ENCODE measurements at places on chromosomes 11 and 22.
A peak's percentile ranks its signal among the peaks of the same experiment; 100 is the strongest.

- no peak for DNase-seq
These were observed 89.0 kb downstream of the RELT start for GRCh38 chr11:73465023-73465675.

- no peak for DNase-seq
These were observed 48.1 kb downstream of the CBL start for GRCh38 chr11:119254239-119254638.

DNA sequence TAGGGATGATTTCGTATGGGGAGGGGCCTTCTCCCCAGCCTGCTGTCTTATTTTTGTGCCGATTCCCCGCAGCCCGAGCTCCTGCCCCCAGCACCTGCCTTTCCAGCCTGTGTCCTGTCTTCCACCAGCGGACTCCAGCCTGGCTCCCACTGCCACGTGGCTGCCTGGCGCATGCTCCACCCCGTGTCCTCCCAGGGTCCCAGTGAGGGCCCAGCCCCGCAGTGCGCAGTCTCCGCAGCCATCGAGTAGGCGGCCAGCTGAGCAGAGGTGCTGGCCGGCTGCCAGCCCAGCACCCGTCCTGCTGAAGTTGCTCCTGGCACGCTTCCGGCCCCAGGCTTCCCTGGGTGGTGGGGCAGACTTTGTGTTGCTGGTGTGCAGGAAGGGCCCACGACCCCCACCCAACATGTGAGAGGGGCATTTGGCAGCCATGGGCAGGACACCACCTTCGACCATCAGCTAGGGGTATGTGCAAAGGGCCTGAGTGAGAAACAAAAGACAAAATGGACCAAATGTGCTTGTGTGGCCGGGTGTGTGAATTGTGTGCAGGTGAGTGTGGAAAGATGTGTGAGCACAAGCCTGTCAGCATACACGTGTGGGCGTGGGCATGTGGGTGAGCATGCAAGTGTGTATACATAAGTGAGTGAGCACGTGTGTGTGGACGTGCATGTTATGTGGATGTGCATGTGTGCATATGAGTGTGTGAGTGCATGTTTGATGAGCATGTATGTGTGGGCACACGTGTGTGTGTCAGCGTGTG, 55.9 kb downstream of the RTN4R start:
- no peak for DNase-seq

DNA sequence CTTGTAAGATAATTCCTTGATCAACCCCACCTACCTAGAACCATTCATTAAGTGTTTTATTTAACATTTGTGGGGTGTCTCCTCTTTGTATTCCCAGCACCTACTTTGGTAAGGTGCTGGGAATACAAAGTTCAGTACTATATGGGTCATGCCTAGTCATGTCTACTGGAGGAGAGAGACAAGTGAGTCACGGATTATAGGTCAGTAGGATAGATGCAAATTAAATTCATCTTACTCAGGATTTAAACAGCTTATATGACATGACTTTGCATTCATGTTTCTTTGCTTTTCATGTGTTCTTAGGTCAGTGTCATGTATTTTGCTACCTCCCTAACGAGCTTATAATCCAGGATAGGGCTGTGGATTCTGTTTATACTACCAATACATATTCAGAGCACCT, 3.4 kb upstream of the FADS1 start:
- no peak for DNase-seq

DNA sequence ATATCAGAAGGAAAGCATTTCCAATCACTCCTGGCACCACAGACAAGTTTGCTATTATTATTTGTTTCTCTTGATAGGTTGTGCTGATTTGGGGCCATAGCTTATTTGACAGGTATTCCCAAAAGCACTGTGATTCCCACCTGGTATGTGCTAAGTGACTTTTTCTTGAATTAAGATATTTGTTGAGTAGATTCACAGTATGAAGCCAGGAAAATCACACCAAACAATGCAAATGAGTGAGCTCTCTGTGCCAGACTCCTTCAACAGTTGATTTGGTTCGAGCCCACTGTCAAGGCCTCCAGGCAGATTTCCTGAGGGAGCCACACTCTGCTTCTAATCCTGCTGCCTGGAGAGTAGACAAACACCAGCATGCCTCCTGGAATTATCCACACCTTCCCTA, 253.0 kb upstream of the POU2AF2 start:
- no peak for DNase-seq

GRCh38 chr11:24249921-24250320, 246.9 kb upstream of the LUZP2 start:
- no peak for DNase-seq

DNA sequence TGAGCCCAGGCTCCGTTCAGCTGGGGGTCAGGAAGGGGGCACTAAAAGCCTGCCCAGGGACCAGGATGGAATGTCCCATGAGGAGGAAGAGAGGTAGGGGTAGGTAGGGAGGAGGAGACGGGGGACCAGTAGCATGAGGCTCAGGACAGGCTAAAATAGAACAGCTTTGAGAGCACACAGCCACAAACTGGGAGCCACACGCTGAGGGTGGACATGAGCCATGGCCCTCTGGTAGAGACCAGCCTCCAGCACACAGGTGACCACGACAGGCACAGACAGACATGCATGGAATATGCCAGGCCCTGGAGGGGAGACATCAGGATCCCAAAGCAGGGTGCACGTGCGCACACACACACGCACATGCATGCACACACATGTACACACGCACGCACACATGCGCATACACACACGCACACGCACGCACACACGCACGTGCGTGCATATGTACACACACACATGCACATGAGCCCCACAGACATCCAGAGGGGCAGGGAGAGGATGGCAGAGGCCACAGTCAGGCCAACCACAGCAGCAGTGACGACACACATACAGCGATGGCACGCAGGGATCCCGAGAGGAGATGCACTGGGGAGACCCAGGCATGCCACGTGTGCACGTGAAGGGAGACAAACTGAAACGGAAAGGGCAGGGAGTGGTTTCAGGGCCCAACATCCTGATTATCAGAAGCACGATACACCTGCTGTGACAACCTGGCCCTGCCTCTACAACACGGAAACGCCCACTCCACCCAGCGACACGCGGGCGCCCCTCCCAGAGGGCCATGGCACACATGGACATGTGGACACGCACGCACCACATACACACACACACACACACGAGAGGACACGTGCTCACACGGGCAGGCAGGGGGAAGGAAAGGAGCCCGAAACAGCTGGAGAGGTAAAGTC, 25.7 kb downstream of the LRRC10B start:
- DNase-seq, result no peak

- no peak for DNase-seq
These were observed 3.4 kb downstream of the KCNK7 start for GRCh38 chr11:65591939-65592857.

GRCh38 chr22:34622602-34623001, 443.4 kb upstream of the ISX start:
- DNase-seq, result no peak

DNA sequence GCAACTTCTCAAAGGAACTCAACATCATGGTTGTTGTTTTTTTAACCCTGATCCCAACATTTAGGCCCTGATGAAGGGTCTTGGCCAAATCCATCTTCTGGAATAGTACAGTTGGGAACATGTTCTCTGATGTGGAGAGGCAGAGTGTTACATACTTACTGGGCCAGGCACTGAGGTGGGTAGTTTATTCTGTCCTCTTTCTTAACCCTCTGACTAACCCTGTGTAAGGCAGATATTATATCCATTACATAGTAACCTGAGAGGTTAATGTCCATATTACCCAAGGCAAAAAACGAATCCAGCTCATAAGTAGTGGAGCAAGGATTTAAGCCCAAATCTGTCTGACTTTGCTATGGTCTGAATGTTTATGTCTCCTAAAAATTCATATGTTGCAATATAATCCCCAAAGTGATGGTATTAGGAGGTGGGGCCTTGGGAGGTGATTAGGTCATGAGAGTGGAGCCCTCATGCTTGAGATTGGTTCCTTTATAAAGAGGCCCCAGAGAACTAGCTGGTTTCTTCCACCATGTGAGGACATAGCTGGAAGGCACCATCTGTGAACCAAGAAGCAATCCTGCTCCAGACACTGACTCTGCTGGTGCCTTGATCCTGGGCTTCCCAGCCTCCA, 16.3 kb downstream of the PPFIBP2 start:
- no peak for DNase-seq

- no peak for DNase-seq
These were observed 14.5 kb downstream of the CRTAM start for GRCh38 chr11:122852796-122853160.

DNA sequence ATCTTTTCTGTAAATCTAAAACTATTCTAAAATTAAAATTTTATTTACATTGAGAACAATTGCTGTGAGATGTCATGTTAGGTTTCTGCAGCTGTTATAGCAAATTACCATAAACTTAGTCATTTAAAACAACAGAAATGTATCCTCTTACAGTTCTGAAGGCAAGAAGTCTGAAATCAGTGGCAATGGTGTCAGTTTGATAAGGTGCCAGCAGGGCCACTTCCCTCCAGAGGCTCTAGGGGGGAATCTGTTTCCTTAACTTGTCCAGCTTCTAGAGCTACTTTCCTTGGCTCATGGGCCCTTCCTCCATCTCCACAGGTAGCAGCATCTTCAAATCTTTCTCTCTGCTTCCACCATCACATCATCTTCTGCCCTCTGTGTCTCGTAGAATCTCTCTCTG, 23.0 kb downstream of the MOGAT2 start:
- DNase-seq, result no peak

DNA sequence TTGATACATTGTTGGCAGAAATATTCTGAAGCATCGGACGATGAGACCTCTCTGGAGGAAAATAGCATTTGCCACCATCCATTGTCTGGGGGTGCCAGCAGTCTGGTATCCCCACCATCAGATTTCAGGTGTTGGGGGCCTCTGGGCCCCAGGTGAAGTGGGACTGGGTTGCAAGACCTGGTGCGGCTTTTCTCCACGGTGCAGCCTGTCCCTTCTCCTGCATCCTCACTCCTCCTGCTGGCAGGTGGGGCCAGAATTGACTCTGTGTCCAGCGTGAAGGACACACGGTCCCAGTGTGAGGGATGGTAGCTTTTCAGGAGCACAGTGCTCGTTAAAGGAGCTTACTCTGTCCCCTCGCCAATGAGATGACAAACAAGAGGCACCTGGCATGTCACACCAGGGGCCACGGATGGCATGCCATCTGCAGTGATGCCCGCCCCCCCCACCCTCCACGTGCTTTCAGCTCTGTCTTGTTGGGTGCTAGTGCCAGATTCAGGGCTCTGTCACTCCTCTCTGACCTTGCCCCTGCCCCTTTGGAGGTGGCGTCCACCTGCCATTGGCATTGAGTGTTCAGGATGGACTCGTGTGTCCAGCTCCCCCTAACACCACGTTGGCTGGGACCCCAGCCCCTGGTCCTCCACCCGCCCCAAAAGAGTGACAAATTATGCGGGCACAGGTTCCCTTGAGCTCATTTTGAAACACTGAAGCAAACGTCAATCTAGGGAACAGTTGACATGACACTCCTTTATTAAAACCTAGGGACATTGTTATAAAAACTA, 62.4 kb downstream of the PARVG start:
- no peak for DNase-seq

- no peak for DNase-seq
These were observed 70.5 kb upstream of the SESN3 start for GRCh38 chr11:95301474-95301873.

GRCh38 chr11:762421-763072, 14.7 kb downstream of the GATD1 start:
- DNase-seq, result peak; percentile 83

DNA sequence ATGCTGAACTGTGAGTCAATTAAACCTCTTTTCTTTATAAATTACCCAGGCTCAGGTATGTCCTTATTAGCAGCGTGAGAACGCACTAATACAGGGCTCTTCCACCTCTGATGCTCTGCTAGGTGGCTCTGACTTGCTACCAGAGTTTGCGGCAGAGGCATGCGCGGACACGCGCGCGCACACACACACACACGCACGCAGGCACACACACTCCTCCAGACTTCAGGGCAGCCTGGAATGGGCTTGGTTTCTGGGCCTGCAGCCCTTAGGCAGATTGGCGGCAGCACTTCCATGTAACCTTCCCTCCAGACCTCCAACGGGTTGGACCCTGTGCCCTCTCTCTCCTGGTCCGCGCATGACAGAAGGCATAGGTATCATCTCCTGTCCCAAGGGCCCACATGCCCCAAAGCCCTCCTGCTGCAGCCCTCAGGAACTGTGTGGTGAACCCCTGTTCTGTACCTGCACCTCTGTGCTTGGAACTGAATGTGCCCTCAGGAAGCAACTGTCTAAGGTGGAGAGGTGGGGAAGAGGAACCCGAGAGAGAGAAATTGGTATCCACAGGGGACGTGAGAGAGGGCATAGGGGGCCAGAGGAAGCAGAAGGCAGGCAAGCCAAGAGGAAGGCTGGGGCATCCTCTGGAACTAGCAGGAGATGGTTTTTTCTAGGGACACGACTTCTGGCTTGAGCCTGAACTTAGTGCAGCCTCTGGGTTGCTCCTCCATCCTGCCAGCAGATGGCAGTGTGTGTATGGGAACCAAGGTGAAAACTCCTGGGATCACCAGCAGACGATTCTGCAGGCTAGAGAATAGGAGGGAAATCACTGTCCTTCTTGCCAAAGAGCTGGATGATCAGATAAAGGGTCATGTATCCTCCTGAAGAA, 23.4 kb upstream of the RIC3 start:
- DNase-seq, result peak; percentile 41

- peak; percentile 81 for DNase-seq
These were observed 68.6 kb upstream of the SORL1-AS1 start for GRCh38 chr11:121521145-121522042.

GRCh38 chr22:48585916-48586798, 1241.5 kb downstream of the BRD1 start:
- no peak for DNase-seq

DNA sequence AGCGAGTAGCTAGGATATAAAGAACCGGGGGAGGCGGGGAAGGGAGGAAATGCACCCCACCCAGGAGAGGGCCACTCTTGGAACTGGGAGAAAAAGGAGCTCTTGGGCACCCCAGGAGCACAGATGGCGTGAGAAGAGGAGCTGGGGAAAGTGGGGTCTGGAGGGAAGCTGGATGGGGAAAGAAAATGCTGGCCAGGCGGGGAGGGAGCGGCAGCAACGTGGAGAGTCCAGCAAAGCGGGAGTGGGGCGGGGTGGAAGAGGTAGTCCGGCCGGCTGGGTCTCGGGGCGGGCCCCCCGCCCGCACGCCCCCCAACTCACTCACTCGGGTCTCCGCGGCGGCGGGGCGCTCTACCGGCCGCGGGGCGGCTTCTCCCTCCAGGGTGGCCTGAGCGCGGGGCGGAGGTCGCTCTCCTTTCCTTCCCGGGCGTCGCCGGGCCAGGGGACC, 522 bp downstream of the TOB2 start:
- no peak for DNase-seq

GRCh38 chr11:78256962-78257361, 68.2 kb downstream of the USP35 start:
- DNase-seq, result peak; percentile 35
